ENCODE measurements at places on chromosomes 1 and 21. TPM values are rescaled to one million over a fixed set of nuclear protein-coding genes. Genes with fewer than 3 reads are reported as not detected.

Gene NTMT2
- total RNA-seq = not detected

Gene C1orf21
- 4.1 TPM for total RNA-seq

Gene BRINP3
- not detected for total RNA-seq

Gene ANXA9
- total RNA-seq = not detected

Gene SAMD11
- total RNA-seq = not detected

Gene HES5
- not detected for total RNA-seq

Gene C1orf167
- total RNA-seq = not detected

Gene RIMS3
- 1.1 TPM for total RNA-seq

Gene OR2T11
- not detected for total RNA-seq

GRCh38 chr1:207321790-207322645 is 540 bp downstream of the CD55 start:
- DNase-seq = no peak

- no peak for DNase-seq
These were observed 147.4 kb upstream of the USP24 start for GRCh38 chr1:55362558-55362957.

GRCh38 chr21:41348434-41348833 is 13.4 kb upstream of the MX2 start:
- no peak for DNase-seq

DNA sequence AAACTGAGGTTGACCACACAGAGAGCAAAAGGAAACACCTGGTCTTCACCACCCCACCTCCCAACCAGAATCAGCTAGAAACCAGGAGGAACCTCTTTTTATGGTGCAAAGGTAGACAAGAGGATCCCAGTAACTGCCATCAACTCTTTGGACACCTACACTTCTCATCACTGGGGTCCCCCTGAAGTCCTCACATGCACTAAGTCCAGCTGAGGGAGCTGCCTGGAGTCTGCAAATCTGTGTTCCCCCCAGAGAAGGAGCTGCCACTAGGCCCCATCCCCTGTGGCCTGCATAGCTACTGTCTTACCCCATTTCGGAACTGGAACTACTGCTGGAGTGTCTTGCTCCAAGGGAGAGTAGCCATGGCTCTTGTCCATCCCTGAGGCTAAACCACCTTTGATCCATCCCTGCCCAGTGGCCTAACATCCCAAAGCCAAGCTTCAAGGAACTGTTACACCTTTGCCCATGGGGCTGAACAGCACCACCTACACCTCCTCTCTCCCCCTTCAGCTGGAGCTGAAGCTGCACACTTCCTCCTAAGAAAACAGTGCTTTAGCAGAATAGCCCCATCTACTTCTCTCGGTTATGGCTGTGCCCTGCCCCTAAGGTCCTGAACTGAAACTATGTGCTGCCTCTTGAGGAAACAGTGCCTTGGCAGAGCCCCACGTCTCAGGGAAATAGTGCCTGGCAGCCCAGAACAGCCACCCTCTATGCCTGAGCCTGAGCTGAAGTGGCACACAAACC is 85.4 kb upstream of the CD53 start:
- peak; percentile 30 for DNase-seq

- no peak for DNase-seq
These were observed 166.0 kb downstream of the EDEM3 start for GRCh38 chr1:184588701-184589100.

GRCh38 chr1:30412241-30413110 is 310.9 kb downstream of the MATN1 start:
- no peak for DNase-seq

DNA sequence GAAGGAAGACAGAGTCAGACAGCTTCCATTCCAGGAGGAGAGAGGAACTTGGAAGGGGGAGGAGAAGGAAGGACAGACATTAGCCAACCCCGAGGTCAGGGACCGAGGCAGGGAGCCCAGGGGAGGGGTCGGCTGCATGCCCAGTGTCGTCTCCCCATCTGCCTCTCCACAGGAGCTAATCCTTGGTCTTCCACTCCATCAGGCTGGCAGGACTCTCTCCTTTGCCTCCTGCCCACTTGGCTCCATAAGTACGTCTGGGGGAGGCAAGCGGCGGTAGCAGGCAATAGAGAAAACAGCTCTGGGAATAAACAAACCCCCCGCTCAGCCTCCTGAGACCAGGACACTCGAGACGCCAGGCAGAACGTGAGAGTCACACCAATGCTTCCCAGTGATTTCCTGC is 71.3 kb downstream of the GRIK3 start:
- no peak for DNase-seq

- DNase-seq = no peak
These were observed 131.9 kb upstream of the KCNJ6 start for GRCh38 chr21:38048167-38048566.

GRCh38 chr1:199064971-199065370 is 426.1 kb downstream of the PTPRC start:
- DNase-seq = no peak

DNA sequence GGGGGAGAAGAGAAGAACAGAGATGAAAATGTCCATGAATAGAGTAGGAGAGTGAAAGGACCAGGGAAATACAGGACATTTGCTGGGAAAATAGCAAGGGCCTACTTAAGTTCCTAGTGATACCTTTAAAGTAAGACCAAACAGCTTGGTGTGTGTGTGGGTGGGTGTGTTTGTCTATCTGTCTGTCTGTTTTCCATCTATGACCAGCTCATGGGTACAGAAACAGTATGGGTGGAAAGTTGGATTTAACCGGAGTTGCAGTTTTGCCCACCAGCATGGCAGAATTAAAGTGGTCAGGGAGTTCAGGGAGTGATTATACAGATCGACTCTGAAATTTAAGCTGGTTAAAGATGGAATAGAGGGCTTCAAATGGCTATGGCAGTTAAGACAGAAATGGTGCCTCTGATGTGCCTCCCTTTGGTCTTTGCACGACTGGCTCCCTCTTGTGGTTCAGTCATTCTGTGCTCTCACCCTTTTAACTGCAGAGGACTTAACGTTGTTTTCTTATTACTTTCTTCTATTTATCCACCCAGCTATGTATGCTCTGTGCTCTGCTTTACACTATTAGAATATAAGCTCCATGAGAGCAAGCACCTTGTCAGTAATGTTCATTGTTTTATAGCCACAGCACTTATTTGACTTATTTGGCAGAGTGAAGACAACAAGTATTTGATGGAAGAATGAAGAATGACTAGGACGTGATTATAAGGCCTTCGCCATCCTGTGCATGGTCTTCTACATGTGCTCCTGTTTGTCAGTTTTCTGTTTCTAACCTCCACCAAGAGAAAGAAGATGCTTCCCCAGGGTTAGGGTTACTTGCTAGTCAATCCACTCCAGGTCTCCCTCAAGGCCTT is 72.7 kb upstream of the AK4 start:
- peak; percentile 55 for DNase-seq

GRCh38 chr1:242043165-242043564 is 44.3 kb upstream of the MAP1LC3C start:
- DNase-seq = no peak

DNA sequence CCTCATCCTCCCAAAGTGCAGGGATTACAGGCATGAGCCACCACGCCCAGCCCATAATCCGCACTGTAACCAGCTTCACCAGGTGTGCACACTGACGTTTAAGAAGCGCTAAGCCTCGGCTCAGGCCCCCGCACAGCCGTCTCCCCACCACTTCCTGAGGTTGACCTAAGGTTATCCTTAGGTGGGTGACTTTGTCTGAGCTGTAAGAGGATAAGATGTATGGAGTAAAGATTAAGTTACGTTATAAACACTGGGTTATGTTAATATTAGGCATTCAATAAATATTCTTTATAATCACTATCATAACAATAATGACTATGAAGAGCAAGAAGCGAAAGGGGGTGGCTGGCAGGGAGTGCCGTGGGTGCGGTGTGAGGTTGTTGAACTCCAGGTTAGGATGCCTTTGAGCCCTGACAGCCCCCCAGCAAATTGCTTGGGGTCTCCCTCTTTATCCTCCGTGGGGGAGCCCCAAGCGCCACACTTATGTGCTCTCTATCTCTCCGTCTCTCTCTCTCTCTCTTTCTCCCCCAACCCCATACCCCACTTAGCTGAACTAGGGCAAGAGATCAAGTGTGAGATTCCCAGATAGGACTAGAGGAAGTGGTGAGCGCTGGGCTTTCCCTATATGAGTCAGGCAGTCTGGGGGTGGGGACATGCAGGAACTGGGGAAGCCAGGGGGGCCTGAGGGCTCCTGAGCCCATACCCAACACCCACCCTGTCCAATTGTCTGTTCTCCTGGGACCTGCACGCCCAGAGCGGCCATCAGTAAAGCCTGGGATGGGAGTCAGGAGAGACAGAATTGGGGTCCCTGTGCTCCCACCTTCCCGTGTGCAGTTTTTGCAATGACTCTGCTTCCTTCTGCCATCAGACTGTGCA is 7.6 kb downstream of the EFHD2 start:
- peak; percentile 49 for DNase-seq

- DNase-seq = no peak
These were observed 45.2 kb downstream of the H3-3A start for GRCh38 chr1:226107471-226108460.

DNA sequence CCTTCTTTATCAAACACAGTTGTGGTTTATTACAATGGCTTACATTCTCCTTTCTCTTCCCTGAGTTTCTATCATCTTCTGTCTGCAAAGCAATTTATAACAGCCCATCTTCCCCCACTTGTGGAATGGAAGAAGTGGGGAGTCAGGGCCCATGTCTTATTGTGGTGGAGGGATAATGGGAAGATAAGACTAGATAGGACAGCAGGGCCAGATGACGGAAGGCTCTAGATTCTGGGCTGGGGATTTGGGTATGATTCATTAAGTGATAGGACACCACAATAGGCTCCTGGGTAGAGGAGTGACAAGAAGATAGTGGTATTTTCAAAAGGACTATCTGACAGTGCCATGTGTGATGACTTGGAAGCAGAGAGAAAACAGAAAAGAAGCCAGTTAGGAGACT is 450.6 kb downstream of the TTLL7 start:
- DNase-seq = no peak

DNA sequence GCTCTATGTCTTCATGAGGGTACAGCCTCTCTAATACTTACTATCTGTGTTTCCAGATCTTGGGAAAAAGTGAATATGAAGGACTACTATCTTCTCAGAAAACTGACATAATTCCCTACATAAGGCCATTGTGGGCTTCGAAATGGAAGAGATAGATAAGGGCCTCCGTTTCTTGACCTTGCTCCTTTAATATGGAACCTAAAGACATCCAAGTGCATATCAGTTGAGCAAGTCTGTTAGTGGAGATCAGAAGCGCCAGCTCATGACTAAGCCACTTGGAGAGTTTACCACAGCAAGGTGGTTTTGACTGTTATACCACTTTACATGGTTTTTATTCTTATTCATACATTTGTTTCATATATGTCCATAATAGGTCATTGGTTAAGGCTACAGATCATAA is 35.3 kb upstream of the FCER1A start:
- no peak for DNase-seq

DNA sequence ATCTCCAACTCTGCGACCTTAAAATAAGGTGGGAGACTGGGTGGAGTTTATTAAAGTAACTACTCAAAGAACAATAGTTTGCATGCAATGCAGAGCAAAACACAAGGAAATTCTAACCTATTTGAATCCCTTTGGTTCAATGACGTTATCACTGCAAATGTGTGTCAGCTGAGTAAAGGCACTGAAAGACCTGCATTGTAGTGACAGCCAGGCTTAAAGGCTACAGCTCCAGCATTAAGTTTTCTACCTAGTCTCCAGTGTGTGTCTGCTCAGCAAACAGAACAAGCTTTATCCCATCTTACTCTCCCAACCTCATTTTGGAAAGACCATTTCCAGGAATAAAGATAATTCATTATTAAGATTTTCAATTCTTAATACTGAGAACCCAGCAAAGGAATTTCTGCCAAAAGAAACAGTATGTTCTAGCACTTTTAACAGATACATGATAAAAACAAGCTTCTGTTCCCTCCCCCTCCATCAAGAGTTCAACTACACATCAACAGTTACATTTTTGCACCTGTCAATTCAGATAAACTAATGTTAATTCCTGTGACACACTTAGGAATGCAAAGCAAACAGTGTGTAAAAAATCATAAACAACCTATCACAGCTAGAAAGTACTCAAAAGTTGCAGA is 14.2 kb downstream of the PTP4A2 start:
- no peak for DNase-seq

DNA sequence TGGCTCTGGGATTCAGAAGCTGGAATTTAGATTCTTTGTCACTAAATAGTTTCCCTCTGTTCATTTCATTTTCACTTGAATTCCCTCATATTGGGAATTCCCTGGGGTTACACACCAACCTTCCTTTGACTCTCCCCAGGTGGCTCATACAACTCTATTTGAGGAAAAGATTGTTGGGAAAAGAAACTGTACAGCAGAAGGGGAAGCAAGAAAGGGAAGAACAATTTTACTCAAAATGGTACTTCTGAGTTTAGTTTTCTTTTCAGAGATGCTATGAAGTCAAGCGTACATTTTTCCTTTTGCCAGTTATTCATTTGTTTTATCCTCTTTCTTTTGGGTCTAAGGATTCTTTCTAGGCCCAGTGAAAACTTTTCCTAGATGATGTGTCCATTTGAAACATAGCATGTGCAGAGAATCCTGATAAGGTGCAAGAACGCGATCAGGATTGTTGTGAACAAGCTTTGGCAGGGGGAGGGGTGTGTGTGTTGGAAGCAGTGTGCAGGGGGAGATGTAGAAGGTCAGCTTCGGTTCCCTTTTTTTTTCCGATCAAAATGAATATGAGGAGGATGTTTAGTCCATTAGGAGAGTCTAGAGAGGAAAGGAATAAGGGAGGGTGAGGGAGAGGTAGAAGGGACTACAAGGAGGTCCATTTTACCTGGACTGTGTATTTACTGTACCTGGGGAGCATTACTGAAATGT is 26.8 kb upstream of the CD1D start:
- no peak for DNase-seq

GRCh38 chr1:235783148-235783776 is 83.4 kb downstream of the LYST start:
- no peak for DNase-seq

DNA sequence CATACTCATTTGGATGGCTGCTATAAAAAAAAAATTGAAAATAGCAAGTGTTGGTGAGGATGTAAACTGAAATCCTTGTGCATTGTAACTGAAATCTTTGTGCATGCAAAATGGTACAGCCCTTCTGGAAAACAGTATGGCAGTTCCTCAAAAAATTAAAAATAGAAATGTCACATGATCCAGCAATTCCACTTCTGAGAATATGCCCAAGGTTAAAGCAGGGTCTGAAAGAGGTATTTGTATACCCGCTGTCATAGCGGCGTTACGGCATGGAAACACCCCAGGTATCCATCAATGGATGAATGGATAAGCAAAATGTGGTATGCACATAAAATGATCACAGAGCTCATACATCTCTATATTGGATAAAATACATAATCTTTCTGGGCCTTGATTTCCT is 116.7 kb downstream of the RUSC1 start:
- DNase-seq = no peak

DNA sequence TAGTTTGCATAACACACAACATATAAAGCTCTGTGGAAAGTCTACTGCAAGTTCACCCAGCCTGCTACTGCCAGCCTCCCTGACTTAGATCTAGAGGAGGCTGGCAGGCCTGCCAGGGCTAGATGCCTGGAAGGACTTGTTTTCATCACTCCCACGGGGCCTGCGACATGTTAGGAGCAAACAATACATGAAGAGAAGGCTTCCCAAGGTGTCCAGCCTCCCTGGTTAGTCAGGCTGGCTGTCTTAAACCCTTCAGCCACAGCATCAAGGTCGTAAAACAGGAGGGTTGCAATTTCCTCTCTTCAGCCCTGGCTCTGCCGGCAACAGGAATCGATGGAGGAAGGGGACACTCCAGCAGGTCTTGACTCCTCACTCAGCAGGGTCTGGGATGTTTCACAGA is 104.5 kb downstream of the NGF start:
- no peak for DNase-seq

All from activated naive CD8-positive, alpha-beta T cell treated with anti-CD3 and anti-CD28 coated beads for 36 hours (primary cell).